ENCODE measurements at places on chromosomes 4 and X.

- no peak for DNase-seq
These were observed 234.1 kb upstream of the PSAPL1 start for GRCh38 chr4:7668826-7669225.

DNA sequence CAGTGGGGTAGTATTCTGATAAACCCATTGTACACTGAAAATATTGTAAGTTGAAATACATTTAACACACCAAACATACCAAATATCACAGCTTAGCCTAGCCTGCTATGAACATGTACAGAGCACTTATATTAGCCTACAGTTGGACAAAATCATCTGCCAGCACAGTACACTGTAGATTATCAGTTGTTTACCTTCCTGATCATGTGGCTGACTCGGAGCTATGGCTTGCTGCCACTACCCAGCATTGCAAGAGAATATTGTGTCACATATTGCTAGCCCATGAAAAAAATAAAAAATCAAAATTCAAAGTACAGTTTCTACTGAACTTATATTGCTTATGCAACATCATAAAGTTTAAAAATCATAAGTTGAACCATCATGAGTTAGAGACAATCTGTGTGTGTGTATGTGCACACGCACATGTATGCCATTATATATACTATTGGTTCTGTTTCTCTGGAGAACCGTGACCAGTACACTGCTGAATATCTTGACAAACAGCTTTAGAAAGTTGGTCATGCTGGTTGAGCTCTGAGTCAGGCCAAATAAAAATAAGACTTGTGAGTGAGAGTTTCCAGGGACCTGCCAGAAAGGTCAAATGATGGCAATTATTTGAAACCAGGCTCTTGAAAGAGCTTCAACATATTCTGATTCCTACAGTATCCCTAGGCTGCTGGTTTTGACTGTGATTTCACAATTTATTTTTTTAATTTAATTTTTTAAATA is 238.5 kb downstream of the PRR32 start:
- DNase-seq, result no peak

GRCh38 chr4:16026160-16026761 is 57.6 kb downstream of the PROM1 start:
- no peak for DNase-seq

GRCh38 chrX:9434051-9434550 is 30.8 kb upstream of the TBL1X start:
- no peak for DNase-seq

- no peak for DNase-seq
These were observed 109.0 kb upstream of the AADAT start for GRCh38 chr4:170198747-170199146.

GRCh38 chrX:151801980-151802379 is 67.4 kb downstream of the CNGA2 start:
- DNase-seq, result no peak

- DNase-seq, result no peak
These were observed 29.5 kb upstream of the USP9X start for GRCh38 chrX:41055740-41056139.

DNA sequence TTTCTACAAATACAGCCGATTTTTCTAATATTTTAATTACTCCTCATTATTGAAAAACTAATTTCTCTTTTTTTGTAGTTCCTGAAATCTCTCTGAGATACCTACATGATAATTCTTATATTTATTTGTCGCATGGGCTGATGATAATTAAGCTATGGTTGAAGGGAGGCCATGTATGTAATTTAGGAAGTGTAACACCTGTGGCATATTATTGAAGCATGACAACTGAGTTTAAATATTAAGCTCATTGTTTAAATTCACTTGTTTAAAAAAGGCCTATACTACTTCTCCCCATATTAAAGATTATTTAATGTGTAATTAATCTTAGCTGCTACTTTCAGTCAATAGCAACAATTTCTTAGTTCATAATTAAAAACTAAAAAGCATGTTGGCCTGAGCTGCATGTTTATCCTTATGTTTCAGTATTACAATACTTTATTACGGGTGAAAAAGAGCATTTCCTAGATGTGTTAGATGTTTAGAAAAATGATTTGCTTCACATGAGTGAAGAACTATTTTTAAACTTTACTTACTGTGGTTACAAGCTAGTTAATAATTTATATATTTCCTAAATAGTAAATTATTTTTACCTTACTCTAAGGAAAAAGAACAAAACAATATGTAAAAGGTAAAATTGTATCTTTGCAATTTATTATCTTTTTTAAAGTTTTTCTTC is 122.4 kb downstream of the RAP1GDS1 start:
- DNase-seq, result no peak

DNA sequence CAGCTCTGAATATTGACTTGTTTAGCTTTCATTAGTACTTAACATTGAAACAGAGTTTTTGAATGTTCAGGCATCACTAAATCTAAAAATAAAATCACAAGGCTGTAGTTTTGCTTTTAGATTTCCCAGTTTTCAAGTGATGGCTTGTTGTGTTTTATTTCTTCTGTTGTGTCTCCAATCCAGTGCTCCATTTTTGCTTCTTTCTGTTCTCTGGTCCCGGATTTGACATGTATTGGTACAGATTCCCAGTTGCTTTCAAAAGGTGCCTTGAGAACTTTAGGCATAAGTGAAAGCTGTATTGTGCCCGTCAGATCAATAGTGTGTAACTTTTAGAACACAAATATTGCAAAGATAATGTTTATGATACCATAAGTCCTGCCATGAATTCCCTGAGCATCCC is 53.2 kb downstream of the ARHGAP10 start:
- no peak for DNase-seq

GRCh38 chr4:162461952-162462351 is 298.2 kb upstream of the FSTL5 start:
- no peak for DNase-seq

- no peak for DNase-seq
These were observed 107.8 kb upstream of the PDHA2 start for GRCh38 chr4:95732061-95732460.

- no peak for DNase-seq
These were observed 12.2 kb downstream of the SLITRK4 start for GRCh38 chrX:143623657-143624056.

- no peak for DNase-seq
These were observed 13.6 kb downstream of the LDB2 start for GRCh38 chr4:16884673-16885460.

GRCh38 chrX:153381684-153382532 is 19.2 kb downstream of the PNMA6E start:
- DNase-seq, result peak; percentile 81

Data from ovary (tissue), 10 donors.